ENCODE measurements at places on chromosomes 6 and 20.

DNA sequence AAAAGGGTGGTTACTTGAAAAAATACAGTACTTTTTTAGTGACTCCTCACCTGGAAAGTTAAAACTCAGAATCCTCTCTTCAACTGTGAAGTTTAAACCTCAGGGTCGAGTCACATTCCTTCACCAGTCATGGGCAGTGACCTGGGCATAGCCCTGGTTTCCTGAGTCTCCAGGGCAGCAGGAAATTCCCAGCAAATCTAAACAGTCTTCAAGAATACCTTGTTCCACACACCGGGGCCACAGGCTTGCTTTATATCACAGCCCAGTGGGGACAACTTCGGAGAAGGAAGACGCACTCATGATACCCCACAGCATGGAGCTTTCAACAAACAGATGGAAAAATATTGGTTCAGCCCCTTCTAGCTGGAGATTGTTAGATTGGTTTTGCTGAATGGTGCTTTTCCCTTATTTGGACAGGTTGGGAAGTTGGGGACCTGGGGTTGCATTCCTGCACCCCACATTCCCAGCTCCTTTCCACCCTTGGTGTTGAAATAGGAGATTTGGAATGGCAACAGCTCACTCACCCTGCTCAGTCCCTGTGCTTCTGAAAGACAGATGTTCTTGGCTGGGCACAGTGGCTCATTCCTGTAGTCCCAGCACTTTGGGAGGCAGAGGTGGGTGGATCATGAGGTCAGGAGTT is 113.0 kb upstream of the TMEM170B start:
- no peak for DNase-seq

DNA sequence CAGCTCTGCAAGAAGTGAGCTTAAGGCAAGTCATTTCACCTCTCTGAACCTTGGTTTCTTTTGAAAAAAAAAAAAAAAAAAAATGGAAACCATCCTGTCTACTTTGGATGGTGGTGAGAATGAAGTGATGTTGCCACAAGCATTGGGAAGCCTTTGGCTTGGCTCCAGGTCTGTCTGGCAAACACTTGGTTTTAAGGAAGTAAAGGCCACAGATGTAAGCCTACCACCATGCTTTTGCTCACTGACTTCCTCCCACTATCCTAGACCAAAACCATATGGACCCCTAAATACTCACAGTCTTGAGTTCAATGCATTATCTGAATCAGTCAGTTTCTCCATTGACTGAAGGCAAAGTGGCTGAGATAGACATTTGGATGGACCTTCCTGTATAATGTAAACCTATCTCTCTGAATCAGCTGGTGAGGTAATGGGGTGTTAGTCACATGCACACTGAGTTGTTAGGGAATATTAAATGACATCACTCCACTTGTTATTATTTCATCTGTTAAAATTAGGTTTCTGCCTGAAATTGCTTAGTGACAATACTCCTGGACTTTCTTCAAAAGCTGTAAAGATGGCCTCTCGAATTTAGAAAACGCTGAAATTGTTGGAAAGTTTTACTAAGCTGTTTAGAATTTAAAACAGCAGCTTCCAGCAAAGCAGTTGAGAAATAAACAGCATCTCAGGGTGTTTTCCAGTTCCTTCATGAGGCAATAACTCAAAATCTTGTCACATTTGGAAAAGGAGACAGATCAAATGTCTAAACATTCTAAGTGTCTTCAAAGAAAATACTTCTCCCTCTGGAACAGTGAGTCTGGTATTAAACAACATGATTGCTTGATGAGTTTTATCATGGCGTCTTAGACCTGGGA is 833.5 kb downstream of the DHX35 start:
- DNase-seq = no peak

DNA sequence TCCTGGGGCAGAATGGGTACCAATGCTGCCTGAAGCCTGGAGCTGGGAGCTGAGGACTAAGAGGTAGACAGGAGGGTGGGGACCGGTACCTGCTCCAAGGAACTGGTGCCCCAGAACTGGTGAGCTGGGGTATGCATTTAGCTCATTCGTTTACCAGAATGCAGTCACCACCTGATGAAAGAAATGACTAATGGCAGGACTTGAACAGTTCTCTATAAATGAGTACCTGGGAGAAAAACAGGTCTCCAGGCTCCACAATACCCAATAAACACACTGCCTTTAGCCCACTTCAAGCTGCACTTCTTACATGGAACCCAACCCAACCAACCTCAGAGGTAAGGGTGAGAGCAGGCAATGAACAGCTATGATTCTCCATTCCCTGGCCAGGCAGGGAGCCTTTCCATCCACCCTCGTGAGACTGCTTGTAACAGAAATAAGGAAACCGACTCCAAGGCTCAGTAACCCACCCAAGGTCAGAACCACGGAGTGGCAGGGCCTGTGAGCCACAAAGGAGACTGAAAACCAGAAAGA is 15.4 kb downstream of the FKBP1A start:
- no peak for DNase-seq

DNA sequence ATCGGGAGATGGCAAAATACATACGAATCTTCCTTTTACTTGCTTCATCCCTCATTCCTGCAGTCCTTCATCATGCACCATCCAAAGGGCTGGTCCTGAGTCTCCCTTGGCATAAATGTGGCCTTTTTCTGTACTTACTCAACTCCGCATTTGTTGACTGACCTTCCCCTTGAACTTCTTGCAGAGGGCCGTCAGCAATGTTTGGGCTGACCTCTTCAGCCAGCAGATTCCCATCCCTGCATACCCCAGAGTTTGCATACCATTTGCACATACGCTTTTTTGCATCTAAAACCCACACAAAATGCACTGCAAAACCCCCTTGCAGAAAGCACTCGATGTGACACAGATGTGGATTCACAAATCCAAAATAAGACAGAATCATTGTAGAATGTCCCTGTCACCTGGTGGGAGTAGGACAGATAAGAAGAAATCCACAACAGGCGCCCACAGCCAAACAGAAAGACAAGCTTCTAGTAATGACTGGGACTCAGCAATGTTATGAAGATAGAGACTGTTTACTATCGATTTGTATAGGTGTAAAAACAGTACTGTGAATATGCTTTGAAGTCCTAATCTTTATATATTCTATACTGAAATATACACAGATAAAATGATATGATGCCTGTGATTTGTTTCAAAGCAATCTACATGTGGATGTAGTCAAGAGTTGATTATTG is 45.8 kb downstream of the TBC1D7 start:
- no peak for DNase-seq

- no peak for DNase-seq
Observed at GRCh38 chr20:52420805-52421204, 229.2 kb upstream of the ZFP64 start.

- DNase-seq = no peak
Observed at GRCh38 chr20:10609276-10609675, 64.5 kb downstream of the JAG1 start.

DNA sequence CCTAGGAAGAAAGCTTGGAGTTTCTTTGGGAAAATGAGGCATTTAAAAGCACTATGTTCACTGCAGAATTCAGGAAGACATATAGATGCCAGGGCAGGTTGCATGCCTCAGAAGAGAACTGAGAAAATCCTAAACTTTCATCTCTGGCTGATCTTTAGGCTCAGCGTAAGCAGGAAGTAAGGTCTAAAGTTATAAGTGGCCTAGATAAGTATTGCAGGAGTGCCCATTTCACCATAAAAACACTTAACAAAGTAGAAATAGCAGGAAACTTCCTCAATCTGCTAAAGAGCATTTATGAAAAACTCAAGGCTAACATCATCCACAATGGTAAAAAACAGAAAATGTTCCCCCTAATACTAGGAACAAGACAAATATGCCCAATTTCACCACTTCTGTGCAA is 320.3 kb downstream of the BMP2 start:
- DNase-seq = no peak

DNA sequence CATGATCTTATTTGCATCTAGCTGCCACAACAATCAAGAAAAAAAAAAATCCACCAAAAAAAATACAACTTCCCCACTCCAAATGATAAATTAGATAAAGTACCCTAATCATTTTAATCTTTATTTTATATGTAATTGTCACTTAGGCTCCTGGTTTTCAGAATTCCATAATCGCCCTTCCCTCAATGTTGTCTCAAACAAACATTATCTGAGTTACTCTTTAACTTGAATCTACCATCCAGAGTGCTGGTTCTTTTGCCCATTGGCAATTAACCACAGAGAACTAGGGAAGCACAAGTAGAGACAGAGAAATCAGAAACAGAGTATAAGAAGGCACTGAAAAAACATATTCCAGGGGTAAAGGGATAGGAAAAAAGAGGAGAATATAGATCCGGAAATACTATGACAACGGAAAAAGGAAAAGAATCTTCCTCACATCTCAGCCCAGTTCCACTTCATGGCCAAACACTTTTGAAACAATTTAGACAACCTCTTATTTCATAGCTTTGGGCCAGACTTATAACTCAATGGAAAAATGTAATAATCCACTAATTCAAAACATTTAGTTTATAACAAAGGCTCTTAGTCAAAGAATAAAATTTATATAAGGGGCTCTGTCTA is 861 bp upstream of the NHSL1 start:
- DNase-seq = no peak

- no peak for DNase-seq
Observed at GRCh38 chr6:169212436-169212835, 41.2 kb downstream of the THBS2 start.
